Prostate gland (tissue), 2 donors: ENCODE measurements at places on chromosomes 3 and 15.

- DNase-seq, result no peak
Observed at GRCh38 chr15:86620641-86621349, 541.1 kb downstream of the AGBL1 start.

DNA sequence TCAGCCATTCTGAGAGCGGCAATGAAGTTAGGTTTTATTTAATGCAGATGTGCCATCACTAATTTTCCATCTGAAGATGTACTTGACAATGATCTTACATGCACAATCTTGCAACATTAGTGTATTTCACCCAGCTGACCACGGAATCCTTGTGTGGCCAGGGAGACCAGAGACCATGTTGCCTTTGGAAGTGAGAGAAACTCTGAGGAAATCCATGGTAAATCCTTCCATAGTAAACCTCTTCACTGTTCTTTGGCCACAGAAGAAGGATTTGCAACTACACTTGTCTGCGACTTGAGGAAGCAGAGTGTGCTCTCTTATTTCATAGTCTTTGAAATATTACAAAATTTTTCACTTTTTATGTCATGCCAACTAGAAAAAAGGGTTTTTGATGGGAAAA, 128.4 kb upstream of the IGSF10 start:
- DNase-seq, result no peak

DNA sequence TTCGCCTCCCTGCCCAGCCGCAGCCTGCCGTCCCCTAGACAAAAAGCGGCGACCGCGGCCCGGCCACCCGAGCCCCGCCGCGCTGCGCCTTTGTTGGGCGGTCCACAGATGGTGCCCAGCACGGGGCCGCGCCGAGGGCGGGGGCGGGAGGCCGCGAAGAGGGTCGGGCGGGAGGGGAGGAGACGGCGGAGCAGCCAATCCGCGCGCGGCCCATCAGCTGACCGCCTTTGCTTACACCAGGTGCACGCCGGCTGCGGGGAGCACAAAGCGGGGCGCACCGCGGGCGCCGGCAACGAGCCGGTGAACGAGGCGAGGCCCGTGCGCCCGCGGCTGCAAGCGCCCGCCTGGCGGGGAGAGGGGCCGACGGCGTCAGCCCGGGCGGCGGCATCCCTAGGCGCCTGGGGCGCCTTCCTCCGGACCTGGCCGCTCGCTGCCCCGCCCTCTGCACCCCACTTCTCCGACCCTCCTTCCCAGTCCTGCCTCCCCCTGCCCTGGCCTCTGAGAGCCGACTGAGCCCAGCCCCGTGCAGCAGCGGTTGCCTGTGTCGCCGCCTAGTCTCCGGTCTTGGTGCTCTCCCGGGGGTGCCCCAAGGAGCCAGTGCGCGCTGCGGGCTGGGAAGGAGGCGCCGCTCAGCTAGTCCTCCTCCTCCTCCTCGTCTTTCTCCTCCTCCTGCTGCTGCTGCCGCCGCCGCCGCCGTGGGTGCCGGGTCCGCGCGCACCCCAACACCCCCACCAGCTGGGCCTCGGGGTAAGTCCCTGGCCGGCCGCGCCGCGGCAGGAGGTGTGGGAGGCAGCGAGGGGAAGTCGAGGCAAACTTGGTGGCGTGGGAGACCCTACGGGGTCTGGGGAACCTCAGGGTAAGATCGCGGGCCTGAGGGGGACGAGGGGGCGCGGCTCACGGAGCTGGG, at the start of gene LRRN1:
Gene LRRN1, plus strand, starts transcription at position 259 of the 907 bp plus-strand sequence. CDS start 45,211 bp downstream, outside the sequence.
- peak; percentile 72 for DNase-seq

DNA sequence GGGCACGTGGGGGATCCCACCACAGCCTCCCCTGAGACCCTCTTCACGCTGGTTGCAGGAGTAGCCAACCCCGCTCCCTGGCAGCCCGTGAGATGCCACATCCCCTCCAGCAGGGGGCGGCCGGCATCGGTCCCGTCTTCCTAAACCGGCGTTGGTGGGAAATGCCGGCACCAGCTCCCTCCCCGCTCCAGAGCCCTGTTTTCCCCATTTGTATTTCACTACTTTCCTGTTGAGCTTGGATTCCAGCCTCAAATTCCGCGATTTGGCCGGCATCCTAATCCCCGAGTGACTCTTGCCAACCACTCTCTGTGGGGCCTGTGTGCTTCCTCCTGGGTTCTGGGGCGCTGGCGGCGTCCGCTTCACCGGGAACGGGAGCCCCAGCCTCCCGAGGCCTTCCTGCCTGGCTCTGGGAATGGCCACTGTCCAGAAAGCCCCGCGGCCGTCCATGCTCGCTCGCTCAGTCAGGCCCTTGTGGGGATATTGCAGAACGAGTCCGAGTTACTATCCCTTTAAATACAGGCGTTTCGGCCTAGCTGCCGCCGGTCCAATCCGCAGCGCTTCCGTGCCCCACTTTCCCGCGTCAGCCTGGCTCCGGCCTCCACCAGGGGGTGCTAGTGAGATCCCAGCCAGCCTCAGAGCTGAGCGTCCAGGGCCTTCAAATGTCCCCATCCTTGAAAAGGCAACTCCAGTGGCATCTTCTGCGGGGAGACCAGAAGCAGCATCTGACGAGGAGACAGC, 8.1 kb upstream of the ADAMTS17 start:
- peak; percentile 93 for DNase-seq

DNA sequence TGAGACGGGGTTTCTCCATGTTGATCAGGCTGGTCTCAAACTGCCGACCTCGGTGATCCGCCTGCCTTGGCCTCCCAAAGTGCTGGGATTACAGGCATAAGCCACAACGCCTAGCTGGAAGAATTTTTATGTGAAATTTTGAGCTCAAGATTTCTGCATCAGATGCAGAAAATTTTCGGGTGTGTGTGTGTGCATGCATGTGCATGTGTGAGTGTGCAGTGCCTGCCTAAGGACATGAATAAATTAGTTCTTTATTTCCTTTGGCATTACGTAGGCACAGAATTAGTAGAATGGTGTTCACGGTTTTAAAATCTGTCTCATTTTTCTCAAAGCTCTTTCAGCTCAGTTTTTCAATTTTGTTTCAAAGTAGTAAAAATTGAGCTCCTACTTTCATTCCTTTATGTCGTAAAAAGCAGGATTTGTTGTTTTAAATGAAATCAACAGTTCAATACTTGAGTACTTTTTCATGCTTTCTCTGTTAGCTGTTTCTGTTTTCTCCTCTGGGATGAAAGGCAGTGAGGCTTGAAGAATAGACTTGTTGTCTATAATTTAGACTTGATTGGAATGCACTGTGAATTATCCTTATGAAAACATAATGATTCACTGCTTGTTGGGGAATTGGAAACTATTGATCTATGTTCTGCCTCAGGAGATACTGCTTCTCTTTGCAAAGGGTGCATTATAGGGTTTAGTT, 23.3 kb upstream of the RAB11A start:
- DNase-seq, result no peak

DNA sequence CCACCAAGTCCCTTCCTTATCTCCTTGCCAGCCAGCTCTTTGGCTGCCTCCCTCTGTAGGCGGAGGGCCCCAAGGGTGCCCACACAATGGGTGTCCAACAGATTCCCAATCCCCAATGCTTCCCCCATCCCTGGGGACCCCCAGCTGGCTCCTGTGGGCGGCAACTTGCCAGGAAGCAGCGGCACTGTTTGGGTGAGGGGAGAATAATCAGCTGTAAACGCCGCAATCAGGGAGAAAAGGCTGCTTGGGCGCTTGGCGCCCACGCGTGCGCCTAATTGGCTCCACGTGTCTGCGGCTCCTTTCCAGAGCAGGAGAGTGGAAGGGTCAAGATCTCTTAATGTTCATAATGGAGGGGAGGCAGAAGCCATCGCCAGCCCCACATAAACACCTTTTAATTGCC, 67.9 kb upstream of the TMEM115 start:
- no peak for DNase-seq

DNA sequence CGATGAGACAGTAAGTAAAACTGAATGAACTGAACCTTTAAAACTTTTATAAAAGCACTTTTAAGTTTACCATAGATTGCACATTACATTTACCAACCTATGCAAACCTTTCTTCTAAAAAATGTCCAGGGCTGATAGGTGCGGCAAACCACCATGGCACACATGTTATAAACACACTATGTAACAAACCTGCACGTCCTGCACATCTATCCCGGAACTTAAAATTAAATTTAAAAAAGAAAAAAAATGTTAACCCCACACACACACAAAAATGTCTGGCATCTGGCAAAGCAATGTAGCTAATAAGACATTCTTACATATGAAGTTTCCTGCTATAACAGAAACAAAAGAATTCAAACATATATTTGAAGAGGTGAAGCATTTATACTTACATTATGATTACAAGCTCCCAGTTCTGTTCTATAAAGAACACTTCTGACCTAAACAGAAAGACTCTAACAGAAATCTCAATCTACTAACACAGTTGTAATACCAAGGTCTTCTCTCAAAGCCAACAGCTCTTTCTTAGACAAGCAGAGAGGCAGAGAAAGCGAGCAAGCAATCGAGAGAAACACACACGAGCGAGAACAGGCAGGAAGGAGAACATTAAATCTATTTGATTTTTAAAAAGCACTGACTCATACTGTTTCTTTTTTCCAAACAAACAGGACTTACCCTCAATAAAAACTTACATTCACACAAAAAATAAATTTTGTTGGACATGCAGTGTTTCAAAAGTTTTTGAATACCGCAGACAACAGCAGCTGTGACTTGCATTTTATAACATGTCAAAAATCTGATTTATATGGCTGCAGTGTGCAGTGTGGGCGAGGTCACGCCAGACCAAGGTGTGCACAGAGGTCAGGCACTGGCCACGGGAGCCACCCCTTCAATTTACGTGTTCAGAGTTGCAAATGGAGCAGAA, at the start of gene NRG4:
Gene NRG4, minus strand, starts transcription at position 798 of the 925 bp plus-strand sequence. CDS start 1,194 bp downstream, outside the sequence.
- DNase-seq, result no peak

DNA sequence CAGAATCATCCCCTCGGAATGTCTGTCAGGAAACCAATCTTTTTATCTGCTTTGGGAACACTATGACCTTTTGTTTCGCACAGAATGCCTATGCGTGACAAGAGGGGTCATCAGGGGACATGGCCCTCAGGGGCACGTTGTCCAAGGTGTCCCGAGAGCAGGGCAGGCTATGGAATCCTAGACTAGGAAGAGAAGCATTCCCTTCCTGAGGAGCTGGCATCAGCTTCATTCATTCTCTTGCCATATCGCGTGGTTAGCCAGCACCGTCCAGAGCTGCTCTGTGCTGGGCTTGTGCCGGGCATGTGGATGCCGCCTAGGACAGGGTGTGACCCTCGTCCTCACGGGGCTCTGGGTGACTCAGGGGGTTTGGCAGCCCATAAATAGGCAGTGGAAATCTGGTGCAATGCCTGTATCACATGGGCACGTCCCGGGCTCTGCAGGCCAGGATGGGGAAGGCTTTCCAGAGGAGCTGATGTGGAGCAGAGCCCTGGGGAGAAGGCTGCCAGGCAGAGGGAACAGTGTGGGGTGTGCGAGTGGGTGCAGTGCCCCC, 117.8 kb downstream of the TMEM266 start:
- no peak for DNase-seq

- no peak for DNase-seq
Observed at GRCh38 chr15:75164625-75165350, 36.9 kb upstream of the C15orf39 start.

GRCh38 chr15:62868507-62868906, 174.0 kb upstream of the TPM1 start:
- DNase-seq, result no peak

- DNase-seq, result no peak
Observed at GRCh38 chr3:2154621-2155020, 56.0 kb downstream of the CNTN4 start.

DNA sequence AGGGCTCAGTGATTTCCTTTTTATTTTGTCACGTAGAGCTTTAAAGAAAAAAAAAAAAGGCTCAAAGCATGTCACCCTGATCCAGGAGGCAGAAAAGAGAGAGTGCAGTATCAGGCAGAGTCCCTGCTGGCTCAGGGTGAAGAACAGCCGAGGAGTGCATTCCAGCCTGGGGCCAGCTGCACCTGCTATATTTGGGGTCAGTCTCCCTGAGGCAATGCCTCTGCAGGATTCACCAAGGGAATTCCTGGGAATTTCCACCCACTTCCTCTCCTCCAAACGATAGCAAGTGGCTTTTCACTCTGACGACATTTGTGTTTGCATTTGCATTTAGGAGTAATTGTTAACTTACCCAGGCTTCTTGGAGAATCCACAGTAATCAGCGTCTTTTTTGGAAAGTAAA, 202.9 kb upstream of the CTNNB1 start:
- no peak for DNase-seq

GRCh38 chr3:13748276-13748879, 131.5 kb downstream of the WNT7A start:
- no peak for DNase-seq

GRCh38 chr3:19811689-19812088, 122.3 kb downstream of the EFHB start:
- no peak for DNase-seq

- DNase-seq, result no peak
Observed at GRCh38 chr3:101020351-101021015, 27.3 kb upstream of the ABI3BP start.

DNA sequence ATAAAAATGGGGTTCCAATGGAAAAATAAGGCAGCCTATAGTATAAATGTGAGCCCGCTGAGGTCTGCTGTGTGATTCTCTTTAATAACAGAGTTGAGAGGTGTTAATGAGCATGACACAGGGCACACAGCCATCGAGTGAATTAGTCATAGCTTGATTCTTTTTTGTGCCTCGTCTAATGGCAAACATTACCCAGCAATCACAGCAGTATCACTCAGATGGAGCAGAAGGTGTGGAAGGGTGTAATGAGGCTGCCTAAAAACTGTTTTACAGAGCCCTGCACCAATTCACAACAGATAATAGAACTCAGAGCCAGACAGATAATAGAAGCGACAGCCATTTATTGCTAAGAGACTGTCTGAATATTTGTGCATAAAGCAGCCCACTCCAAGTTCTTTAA, 178.6 kb upstream of the TPRG1 start:
- DNase-seq, result no peak
